GM12878 (cell line): ENCODE measurements at places on chromosomes 1 and 21.

GRCh38 chr1:97778718-97779117, 142.1 kb downstream of the DPYD start:
- H3K4me3 ChIP-seq = no peak overlapping the region
- H3K36me3 ChIP-seq = no peaks in the 10 kb centered on the region
- H3K27ac ChIP-seq = no peak overlapping the region
- no peak for DNase-seq

DNA sequence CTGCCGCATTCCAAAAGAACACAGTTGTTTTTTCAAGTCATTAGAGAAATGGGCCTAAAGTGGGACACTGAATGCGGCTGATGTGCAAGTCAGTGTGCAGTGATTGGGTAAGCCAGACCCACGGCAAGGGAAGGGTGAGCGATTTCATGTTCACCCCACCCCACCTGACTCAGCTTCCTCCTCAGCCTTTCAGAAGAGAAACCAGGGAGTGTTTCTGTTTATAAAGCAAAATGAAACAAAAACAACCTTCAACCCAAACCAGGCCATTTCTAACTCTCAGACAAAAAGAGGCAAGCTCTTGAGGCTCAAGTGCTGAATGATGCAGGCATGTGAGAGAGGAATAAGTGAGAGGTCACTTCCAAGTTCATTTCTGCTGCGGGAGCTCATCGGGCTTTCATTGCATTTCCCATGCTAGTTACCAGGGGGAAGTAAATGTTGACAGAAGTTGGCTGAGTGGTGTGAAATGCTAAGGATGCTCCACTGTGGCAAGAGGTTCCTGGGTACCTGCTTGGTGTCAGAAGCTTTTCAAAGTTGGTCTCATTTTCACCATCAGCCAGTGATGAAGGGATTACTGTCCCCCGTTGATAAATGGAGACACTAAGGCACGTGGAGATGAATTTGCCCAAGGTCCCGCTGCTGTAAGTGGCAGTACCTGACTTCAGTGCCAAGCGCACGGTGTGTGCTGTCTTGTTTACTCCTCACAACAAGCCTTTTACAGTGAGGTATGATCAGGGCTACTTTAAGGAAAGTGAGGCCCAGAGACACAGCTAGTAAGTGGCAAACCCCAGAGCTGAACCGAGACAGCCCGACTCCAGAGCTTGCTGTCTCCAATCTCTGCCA, 29.1 kb downstream of the STPG1 start:
- H3K27me3 ChIP-seq = no peaks in the 10 kb centered on the region; the same call in 1 of the 2 replicates
- peaks cover 31% of the 10 kb centered on the region for H3K4me1 ChIP-seq
- no peak overlapping the region for H3K4me3 ChIP-seq
- DNase-seq = no peak

GRCh38 chr1:38614861-38615260, 244.7 kb downstream of the RRAGC start:
- H3K27ac ChIP-seq = no peak overlapping the region
- no peak overlapping the region for H3K4me3 ChIP-seq
- DNase-seq = no peak
- H3K27me3 ChIP-seq = no peaks in the 10 kb centered on the region; the same call in 1 of the 2 replicates

- no peak within 1 kb of the TSS for H3K27ac ChIP-seq
- peaks cover 4% of the 10 kb centered on the region for H3K27me3 ChIP-seq
- DNase-seq = no peak
- H3K36me3 ChIP-seq = no peaks in the 10 kb centered on the region
- H3K4me3 ChIP-seq = peak within 1 kb of the TSS; percentile 22; the same call in 1 of the 2 replicates
Observed at GRCh38 chr1:32464716-32465577, at the start of gene ZBTB8B. Gene ZBTB8B, plus strand, starts transcription at chr1:32465072. Its CDS starts 5,553 bp downstream, at chr1:32470625.

DNA sequence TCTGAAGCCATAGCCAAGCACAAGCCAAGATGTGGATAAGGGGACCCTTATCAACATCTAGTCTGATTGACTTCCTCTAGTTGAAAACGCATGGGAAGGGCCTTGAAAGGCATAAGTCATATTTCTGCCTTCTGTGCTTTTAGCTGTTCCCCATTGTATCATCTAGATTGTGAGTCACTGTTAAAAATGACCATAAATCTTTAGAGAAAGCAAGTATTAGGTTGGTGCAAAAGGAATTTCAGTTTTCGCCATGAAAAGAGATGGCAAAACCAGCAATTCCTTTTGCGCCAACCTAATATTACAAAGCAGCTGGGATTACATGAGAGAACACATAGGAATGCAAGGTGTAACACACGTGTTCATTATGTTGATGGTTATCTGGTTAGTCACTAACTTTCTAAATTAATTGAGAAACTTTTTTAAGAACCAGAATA, 63.6 kb downstream of the CLIC6 start:
- H3K36me3 ChIP-seq = no peaks in the 10 kb centered on the region
- H3K4me1 ChIP-seq = no peaks in the 10 kb centered on the region

DNA sequence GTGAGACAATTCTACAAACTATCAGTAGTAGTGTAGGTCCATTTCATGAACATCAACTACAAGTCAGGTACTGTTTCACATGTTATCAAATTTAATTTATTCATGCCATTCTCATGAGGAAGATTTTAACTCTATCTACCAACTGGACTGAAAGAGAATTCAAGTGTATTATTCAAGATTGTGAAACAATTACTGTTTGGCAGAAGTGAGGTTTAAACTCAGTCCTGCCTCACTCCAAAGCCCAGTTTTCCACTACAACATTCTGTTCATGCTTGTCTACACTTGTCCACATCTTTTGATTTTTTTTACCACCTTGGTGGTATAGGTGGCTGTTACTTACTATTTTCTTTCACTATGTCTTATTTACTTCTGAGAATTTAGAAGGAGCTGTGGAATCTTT, 272.9 kb downstream of the TGFB2 start:
- H3K4me1 ChIP-seq = no peaks in the 10 kb centered on the region
- no peak for DNase-seq
- no peak overlapping the region for H3K4me3 ChIP-seq
- no peaks in the 10 kb centered on the region for H3K27me3 ChIP-seq
- no peak overlapping the region for H3K27ac ChIP-seq

GRCh38 chr1:213075725-213076124, 24.7 kb downstream of the RPS6KC1 start:
- no peaks in the 10 kb centered on the region; the same call in 1 of the 2 replicates for H3K36me3 ChIP-seq
- peaks cover 4% of the 10 kb centered on the region for H3K4me1 ChIP-seq
- no peak overlapping the region for H3K27ac ChIP-seq

DNA sequence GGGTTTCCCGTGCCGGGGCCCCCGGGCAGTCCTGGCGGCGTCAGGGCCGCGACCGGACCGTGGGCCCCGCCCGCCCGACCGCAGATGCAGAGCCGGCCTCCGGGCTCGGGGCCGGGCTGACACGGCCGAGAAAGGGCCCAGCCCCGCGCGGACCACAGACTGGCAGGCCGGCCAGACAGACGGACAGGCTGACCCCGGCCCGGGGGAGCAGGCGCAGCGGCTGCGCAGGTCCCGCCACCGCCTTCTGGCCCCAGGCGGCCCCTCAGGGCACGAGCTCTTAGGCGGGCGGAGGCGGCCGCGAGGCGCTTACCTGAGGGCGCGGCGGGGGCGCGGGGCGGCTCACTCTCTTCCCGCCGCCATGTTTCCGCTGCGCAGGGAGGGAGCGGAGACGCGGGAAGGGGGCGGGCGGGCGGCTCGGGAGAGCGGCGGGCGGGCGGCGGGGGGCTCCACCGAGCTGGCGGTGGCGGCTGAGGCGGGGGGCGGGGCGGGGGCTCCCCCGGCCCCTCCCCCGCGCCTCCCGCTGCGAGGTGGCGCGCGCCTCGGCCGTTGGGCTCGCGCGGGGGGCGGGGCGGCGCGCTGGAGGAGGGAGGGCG, at the start of gene SCMH1:
Gene SCMH1 (minus strand): TSS at position 558 of the 593 bp plus-strand sequence. CDS start 56,173 bp downstream, outside the sequence.
- peaks cover 17% of the 10 kb centered on the region for H3K4me1 ChIP-seq
- peak within 1 kb of the TSS; percentile 74 for H3K4me3 ChIP-seq
- no peak for DNase-seq
- H3K36me3 ChIP-seq = no peaks in the 10 kb centered on the region
- no peaks in the 10 kb centered on the region for H3K27me3 ChIP-seq
- peak within 1 kb of the TSS; percentile 92 for H3K27ac ChIP-seq

GRCh38 chr1:197360068-197360467, 92.0 kb downstream of the CRB1 start:
- H3K4me1 ChIP-seq = no peaks in the 10 kb centered on the region
- no peak for DNase-seq
- no peak overlapping the region for H3K4me3 ChIP-seq

GRCh38 chr1:44531785-44532566, 126.9 kb downstream of the RNF220 start:
- DNase-seq = peak; percentile 16
- H3K27ac ChIP-seq = no peak overlapping the region
- no peaks in the 10 kb centered on the region for H3K4me1 ChIP-seq
- H3K27me3 ChIP-seq = no peaks in the 10 kb centered on the region

- H3K27ac ChIP-seq = no peak overlapping the region
- H3K27me3 ChIP-seq = no peaks in the 10 kb centered on the region
- no peaks in the 10 kb centered on the region for H3K36me3 ChIP-seq
- H3K4me1 ChIP-seq = no peaks in the 10 kb centered on the region
- DNase-seq = no peak
Observed at GRCh38 chr1:43059640-43060574, 101.2 kb upstream of the SLC2A1 start.

GRCh38 chr1:106755682-106756406, 300.6 kb upstream of the PRMT6 start:
- H3K4me3 ChIP-seq = no peak overlapping the region
- H3K4me1 ChIP-seq = no peaks in the 10 kb centered on the region
- no peak overlapping the region for H3K27ac ChIP-seq

DNA sequence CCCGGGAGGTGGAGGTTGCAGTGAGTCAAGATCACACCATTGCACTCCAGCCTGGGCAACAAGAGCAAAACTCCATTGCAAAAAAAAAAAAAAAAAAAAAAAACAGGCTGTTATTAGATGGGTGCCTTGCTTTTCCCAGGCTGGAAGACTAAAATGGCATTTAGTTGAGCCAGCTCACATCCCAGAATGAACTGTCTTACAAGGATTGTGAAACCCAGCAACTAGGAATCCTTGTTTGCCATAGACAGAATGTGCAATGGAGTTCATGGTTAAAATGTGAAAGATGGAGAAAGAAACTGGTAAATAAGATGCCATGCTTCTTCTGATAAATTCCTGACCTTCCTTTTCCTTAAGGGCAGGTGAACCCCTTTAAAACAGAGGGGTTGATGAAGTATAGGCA, 215.8 kb upstream of the GREM2 start:
- no peak for DNase-seq
- no peaks in the 10 kb centered on the region for H3K4me1 ChIP-seq
- no peaks in the 10 kb centered on the region for H3K36me3 ChIP-seq
- H3K27me3 ChIP-seq = no peaks in the 10 kb centered on the region
- H3K27ac ChIP-seq = no peak overlapping the region

GRCh38 chr1:166875302-166875733, 746 bp downstream of the TADA1 start:
- no peak for DNase-seq
- peaks cover 8% of the 10 kb centered on the region for H3K4me1 ChIP-seq
- H3K4me3 ChIP-seq = peak overlapping the region; percentile 76
- no peaks in the 10 kb centered on the region for H3K27me3 ChIP-seq

- no peak overlapping the region for H3K4me3 ChIP-seq
- peaks cover 34% of the 10 kb centered on the region for H3K4me1 ChIP-seq
- no peak overlapping the region for H3K27ac ChIP-seq
- H3K36me3 ChIP-seq = no peaks in the 10 kb centered on the region
- no peaks in the 10 kb centered on the region for H3K27me3 ChIP-seq
- no peak for DNase-seq
Observed at GRCh38 chr1:233603478-233603877, 10.4 kb upstream of the KCNK1 start.

DNA sequence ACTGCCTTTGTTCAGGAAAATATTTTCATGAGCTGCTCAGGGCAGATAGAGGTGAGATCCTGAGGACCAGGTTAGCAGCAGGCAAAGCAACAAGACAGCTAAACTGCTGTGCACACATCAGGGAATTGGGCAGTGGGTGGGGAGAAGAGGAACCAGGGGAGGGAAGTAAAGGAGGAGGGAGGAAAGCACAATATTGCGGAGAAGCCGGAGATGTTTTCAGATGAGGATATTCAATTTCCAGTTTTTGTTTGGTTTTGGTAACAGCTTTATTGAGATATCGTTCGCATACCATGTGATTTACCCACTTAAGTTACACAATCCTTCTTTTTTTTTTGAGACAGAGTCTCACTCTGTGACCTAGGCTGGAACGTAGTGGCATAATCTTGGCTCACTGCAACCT, 34.5 kb downstream of the EPHA10 start:
- H3K27ac ChIP-seq = no peak overlapping the region
- no peaks in the 10 kb centered on the region for H3K36me3 ChIP-seq
- no peak for DNase-seq
- no peaks in the 10 kb centered on the region for H3K4me1 ChIP-seq
- no peaks in the 10 kb centered on the region; the same call in none of the 2 replicates for H3K27me3 ChIP-seq
- no peak overlapping the region for H3K4me3 ChIP-seq

- H3K36me3 ChIP-seq = peaks cover 2% of the 10 kb centered on the region
- H3K4me1 ChIP-seq = peaks cover 5% of the 10 kb centered on the region; the same call in 1 of the 2 replicates
- no peak overlapping the region for H3K27ac ChIP-seq
- DNase-seq = no peak
Observed at GRCh38 chr1:40270152-40270834, 12.3 kb downstream of the ZMPSTE24 start.

DNA sequence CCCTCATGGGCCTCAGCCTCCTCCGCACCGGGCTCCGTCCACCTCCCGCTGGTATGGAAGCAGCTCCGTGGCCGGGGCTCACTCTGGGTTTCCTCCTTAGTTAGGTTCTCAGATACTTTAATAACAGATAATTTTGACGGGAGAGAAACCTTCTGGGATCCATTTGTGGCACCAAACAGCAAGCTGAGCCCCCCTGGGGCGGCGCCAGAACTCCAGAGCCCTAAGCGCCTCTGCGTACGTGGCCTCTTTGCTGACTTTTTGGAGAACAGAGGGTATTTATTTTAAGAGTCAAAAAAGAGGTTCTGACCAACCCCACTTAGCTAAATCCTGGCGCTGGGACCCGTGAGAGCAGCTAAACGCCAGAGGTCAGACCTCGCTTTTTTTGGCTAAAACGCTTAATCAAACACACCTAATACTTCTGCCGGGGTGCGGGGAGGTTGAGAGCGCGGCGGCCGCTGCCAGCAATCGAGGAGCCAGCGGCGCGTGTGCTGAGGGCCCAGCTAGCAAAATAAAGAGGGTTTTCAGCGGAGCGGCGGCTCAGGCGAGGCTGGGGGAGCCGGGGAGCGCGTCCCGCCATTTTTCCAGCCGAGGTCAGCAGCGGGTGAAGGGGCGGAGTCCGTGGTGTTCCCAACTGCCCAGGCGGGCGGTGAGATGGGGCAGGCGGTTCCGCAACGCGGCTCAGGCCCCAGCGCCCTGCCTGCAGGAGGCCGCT, 171.7 kb downstream of the PRDM16 start:
- no peaks in the 10 kb centered on the region for H3K27me3 ChIP-seq
- no peaks in the 10 kb centered on the region for H3K36me3 ChIP-seq
- H3K4me3 ChIP-seq = no peak overlapping the region

DNA sequence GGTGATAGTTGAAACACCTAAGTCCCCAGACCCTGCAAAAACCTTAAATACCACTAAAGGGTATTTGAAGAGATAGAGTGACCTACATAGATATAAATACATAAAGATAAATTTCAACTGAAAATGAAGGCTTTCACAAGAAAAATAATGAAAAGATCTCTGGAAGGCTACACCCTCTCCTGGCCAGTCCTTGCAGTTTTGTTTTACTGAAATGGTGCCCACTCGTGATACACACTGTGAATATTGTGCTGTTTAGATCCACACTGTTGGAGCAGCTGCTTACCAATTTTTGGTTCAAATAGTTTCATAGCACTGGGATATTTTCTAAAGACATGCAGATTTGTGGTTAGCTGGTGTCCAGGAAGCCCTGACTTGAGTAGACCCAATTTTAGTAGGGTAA, 31.5 kb upstream of the RNF187 start:
- H3K27me3 ChIP-seq = no peaks in the 10 kb centered on the region
- no peaks in the 10 kb centered on the region for H3K4me1 ChIP-seq
- DNase-seq = no peak

GRCh38 chr1:110438893-110439292, 12.1 kb upstream of the PROK1 start:
- H3K27ac ChIP-seq = no peak overlapping the region
- no peaks in the 10 kb centered on the region for H3K4me1 ChIP-seq
- peaks cover 3% of the 10 kb centered on the region; the same call in 1 of the 2 replicates for H3K27me3 ChIP-seq
- no peaks in the 10 kb centered on the region for H3K36me3 ChIP-seq
- H3K4me3 ChIP-seq = no peak overlapping the region
